ENCODE measurements at places on chromosomes 2 and 18.

DNA sequence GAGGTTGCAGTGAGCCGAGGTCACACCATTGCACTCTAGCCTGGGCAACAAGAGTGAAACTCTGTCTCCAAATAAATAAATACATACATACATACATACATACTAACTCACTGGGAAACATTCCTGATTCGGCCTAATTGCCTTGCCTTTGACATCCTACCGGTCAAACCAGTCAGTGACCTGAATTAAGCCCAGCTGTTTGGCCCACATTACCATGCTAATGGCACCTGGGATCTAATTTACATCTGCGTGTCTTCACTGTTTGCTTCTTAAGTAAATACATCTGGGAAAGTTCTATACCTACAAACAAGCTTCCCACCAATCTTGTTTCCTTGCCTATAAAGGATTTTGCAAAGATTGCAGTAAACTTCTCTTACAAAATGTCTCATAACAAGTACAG, 230.2 kb upstream of the ZC3H15 start:
- DNase-seq, result no peak

DNA sequence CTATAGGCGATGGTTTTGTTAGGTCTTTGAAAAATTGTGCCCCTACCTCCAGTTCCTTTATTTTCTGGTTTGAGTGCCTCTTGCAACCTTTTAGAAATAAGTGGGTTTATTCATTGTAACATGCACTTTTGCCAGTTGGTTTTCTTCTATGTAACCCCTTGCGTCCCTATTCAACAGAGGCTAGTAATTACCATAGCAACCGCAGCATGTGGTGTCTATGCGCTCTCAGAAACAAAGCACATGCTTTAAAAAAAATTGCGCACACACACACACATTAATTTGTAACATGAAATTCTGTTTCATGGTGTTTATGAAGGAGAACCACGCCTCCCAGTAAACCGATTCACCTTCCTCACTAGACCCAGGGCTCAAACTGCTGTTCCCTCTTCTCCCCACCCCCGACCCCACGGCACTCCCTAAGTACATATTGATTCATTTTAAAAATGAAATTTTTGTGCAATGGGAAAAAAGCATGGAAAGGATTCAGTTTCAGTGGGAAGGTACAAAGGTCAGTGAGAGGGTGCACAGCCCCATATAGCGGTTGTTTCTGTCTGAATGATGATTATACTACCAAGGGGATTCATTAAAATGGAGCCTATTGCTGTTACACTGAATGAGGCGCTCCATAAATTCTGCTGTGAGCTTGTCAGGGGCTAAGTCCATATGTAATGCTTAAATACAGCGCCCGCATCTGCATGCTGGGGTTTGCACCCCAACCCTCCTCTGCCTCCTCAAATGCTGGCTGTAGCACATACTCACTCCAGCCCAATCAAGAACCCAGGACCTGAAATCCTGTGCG, 206.9 kb downstream of the ICOS start:
- no peak for DNase-seq

- DNase-seq, result no peak
Measured at GRCh38 chr2:230953845-230954244, 28.8 kb upstream of the GPR55 start.

GRCh38 chr2:106638043-106638442, 150.9 kb downstream of the CD8B2 start:
- DNase-seq, result no peak

DNA sequence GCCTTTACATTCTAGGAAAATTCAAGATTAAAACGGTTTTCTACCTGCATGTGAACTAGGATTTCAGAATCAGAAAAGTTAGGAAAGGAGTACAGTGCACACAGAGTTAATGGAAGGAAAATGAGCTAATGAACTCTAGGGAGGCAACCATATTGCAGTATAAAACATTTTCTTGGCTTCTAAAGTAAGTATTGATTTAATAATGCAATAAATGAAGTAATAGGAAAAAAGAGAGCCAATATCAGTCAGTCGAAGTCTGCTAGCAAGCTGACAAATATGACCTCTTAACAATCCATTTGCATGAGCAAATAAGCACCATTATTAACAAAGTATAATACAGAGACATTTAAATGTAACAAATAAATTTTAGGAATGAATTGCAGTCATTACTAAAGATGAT, 80.2 kb upstream of the COL3A1 start:
- no peak for DNase-seq

GRCh38 chr2:110973262-110973661, 147.5 kb upstream of the BCL2L11 start:
- DNase-seq, result no peak

Measured in right atrium auricular region (tissue), 2 donors.